NCI-H748 treated with DMSO at 0.1 percent for 48 hours (cell line): ENCODE measurements at places on chromosomes 12 and 14.

GRCh38 chr14:29311983-29312382 is 545.4 kb downstream of the FOXG1 start:
- DNase-seq: no peak

- no peak for DNase-seq
Observed at GRCh38 chr12:123992118-123992825, 19.3 kb downstream of the ZNF664 start.

GRCh38 chr12:3178671-3179313 is 101.6 kb downstream of the TSPAN9 start:
- no peak for DNase-seq

GRCh38 chr14:102777711-102778337 is 575 bp downstream of the TRAF3 start:
- no peak for DNase-seq

GRCh38 chr12:53207042-53207441 is at the start of gene ITGB7:
Gene ITGB7 (minus strand): TSS chr12:53207251. CDS start chr12:53200443, 6,808 bp downstream.
- no peak for DNase-seq

DNA sequence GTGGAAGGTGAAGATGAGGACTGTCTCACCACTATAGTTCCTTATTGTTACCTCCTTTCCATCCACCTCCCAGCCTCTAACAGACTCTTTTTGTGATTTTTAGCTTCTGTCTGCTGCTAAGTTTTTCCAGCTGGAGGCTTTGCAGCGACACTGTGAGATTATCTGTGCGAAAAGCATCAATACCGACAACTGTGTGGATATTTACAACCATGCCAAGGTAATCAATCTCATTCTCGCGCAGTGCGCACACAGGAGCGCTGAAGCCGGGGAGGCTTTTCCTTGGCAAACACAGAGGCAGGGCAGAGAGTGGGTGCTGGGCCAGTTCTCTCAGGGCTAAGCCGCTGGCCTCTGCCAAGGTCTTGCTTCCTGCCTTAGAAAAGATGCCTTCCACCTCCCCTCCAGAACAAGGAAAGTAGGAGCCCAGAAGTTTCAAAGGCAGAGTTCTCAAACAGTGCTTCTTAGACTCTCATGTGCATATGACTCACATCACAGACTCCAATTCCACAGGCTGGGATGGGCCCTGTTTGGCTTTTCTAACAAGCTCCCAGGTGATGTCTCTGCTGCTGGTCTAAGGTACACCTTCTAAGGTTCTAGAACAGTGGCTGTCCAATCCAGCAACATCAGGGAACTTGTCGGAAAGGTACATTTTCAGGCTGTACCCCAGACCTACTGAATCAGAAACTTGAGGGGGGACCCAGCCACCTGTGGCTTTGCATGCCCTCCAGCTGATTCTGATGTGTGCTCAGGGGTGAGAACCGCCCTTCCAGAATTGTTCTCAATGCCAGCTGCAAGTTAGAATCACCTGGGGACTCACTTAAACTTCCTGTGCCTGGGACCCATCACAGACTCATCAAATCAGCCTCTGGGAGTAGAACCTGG is 33.8 kb upstream of the PWP1 start:
- DNase-seq: no peak

DNA sequence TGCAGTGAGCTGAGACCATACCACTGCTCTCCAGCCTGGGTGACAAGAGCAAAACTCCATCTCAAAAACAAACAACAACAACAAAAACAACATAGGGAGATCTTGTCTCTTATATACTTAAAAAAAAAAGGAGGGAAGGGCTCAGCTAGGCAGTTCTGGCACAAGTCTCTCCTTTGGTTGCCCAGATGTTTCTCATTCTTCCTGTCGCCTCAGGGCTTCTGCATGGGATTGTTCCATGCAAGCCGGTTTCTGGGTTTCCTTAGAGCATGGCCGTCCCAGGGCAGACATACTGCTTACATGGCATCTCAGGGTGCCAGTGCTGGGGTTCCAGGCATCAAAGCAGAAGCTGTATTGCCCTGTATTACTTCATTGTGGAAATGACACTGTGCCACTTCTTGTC is 5.2 kb upstream of the SLC8B1 start:
- DNase-seq: no peak

DNA sequence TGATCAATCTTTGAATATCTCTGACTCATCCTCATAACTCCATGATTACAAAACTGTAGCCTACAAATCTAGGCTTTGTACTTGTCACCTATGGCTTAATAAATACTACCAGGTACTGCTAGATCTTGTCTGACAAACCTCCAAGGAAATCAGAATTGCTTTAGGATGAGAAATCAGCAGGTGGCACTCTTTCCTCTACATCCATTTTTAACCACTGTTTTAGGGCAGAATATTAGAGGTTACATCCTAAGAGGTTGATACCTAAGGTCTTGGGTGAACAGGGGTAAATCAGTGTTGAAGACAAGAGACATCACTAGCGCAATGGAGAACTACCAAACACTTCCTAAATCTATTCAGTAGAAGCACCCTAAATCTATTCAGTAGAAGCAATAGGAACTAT is 63.1 kb upstream of the SOX5 start:
- no peak for DNase-seq

GRCh38 chr14:55556929-55557623 is 22.9 kb upstream of the KTN1 start:
- DNase-seq: peak; percentile 39

DNA sequence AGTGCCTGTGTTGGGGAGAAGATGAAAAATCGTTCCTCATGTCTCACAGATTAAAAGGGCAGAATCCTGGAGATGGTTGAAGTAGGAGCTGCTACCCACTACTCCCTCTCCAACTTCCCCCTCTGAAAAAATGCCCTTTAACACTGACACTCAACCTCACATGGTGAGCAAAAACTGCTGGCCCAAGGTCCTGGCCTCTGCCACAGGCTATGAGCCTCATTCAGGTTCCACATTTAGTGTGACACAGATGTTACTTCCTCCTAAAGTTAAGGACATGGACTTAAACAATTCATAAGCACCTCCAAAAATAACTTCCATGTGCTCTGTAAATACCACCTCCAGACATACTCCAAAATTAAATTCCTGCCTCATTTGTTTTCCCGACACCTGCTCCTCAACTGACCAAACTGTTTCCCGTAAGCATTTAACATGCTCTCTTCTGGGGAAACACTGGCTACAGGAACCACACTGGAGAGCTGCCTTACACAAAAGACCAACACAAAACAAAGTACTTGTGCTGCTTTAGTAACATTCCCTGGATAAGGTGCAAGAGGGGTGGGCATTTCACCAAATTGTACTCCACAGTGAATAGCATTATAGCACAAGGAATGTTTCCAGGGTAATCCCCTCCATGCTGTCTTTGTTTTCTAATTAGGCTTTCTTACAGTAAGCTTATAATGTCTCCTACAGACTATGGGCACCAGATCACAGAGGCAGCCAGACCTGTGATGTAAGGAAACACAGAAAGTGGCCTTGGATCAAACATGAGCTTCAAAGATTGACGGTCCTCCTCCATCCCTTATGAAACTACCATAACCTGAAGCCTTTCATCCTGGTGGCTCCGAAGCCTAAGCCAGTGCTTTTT is 57.0 kb downstream of the PHLDA1 start:
- no peak for DNase-seq

- no peak for DNase-seq
Observed at GRCh38 chr12:61385771-61386170, 874.4 kb upstream of the USP15 start.

GRCh38 chr14:66752109-66752508 is 244.2 kb downstream of the GPHN start:
- no peak for DNase-seq

- no peak for DNase-seq
Observed at GRCh38 chr12:106942775-106943174, 12.9 kb upstream of the TMEM263 start.

- DNase-seq: peak; percentile 36
Observed at GRCh38 chr14:101965770-101966722, 1.7 kb downstream of the DYNC1H1 start.

- DNase-seq: no peak
Observed at GRCh38 chr12:85424581-85425348, 144.7 kb downstream of the ALX1 start.

DNA sequence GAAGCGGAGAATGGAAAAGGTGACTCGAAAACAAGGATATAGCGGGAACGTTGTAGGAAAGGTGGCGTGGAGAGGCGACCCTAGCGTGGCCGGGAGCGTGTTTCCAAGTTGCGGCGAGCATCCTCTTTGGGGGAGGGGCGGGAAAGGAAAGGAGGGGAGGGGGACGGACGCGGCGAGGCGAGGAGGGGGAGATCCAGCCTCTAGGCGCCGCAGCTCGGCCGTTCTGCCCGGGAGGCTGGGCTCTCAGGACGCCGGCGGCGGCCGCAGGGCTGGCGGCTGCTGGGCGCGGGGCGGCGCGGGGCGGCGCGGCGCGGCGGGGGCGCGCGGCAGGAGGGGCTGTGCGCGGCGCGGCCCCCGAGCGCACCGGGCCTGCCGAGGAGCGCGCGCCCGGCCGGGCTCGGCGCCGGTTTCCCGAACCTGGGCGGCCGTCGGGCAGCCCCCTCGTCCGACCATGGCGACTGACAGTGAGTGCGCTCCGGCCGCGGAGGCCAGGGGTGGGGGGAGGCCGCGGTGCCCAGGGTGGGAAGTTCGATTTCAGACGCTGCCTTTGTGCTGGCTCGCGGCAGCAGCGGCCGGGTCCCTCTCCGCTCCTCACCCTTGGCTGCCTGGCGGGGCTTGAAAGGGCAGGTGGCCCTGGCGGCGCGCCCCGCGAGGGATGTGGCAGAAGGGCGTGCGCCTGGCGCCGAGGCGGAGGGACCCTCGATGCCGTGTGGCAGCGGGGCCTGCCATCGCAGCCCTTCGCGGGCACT is 50.3 kb downstream of the SNAPC1 start:
- DNase-seq: no peak
